ENCODE measurements at places on chromosomes 5 and 9. TPM values are rescaled to one million over a fixed set of nuclear protein-coding genes. Genes with fewer than 3 reads are reported as not detected.

Gene GRM6
- total RNA-seq: not detected

Gene IQGAP2
- total RNA-seq: 6.2 TPM

Gene PCDHAC1
- total RNA-seq: 0.09 TPM

Gene PCDHB6
- 0.64 TPM for total RNA-seq

Gene C9orf153
- total RNA-seq: not detected

Gene WDR38
- total RNA-seq: not detected

Gene CCNI2
- total RNA-seq: not detected

Gene GABRA1
- total RNA-seq: not detected

Gene IL5
- total RNA-seq: not detected

- DNase-seq: no peak
These were observed 131.0 kb downstream of the PBX3 start for GRCh38 chr9:125878164-125878631.

- no peak for DNase-seq
These were observed 28.3 kb upstream of the RAI14 start for GRCh38 chr5:34627794-34628193.

DNA sequence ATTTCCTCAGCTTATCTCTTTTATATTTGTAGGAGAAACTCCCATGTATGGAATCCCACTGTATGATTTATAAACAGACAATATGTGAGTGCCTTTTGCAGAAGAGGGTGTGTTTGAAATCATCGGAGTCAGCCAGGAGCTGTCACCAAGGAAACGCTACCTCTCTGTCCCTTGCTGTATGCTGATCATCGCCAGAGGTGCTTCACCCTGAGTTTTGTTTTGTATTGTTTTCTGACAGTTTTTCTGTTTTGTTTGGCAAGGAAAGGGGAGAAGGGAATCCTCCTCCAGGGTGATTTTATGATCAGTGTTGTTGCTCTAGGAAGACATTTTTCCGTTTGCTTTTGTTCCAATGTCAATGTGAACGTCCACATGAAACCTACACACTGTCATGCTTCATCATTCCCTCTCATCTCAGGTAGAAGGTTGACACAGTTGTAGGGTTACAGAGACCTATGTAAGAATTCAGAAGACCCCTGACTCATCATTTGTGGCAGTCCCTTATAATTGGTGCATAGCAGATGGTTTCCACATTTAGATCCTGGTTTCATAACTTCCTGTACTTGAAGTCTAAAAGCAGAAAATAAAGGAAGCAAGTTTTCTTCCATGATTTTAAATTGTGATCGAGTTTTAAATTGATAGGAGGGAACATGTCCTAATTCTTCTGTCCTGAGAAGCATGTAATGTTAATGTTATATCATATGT is 18.0 kb upstream of the CTSL start:
- no peak for DNase-seq

GRCh38 chr9:130215341-130216119 is 43.3 kb downstream of the NCS1 start:
- peak; percentile 30 for DNase-seq

DNA sequence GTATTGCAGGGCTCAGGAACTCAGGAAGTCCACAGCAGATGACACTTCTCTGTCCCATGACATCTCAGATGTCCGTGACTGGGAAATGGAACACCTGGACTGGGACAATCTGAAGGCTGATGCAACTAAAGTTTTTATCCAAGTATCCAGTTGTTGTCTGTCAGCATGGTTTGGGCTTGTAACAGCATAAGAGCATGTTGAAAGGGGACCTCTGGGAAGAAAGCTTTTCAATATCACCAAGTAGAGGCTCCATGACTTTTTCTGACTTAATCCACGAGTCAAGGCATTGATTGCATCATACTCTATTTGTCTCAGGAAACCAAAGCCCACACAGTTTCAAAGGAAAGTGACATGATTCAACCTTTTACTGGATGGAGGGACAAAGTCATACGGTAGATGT is 807.7 kb downstream of the MTRR start:
- DNase-seq: no peak

- no peak for DNase-seq
These were observed 38.0 kb upstream of the UBTD2 start for GRCh38 chr5:172321593-172321992.

GRCh38 chr5:757931-758697 is 26.4 kb downstream of the ZDHHC11B start:
- peak; percentile 92 for DNase-seq

DNA sequence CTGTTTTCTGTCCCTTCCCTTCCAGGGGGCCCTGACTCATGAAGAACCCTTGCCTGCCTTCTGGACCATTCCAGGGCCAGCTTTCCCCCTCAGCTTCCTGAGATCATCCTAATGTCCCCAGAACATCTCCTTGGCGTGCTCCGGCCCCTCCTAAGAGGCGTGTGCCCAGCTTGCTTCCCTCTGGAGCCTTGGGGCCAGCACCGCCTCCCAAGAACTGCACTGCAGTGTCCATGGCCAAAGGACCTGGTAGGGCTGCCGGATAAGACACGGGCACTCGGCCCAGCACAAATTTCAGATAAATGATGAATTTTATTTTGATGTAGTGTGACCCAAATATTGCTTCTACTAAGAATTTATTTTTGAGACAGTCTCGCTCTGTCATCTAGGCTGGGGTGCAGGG is 20.7 kb upstream of the SLC12A7 start:
- DNase-seq: no peak

- no peak for DNase-seq
These were observed 323.7 kb downstream of the ADAMTS6 start for GRCh38 chr5:65157906-65158603.
